ENCODE measurements at places on chromosomes 16 and 17.

- DNase-seq, result no peak
Observed at GRCh38 chr16:76577003-76577402, 299.8 kb downstream of the CNTNAP4 start.

DNA sequence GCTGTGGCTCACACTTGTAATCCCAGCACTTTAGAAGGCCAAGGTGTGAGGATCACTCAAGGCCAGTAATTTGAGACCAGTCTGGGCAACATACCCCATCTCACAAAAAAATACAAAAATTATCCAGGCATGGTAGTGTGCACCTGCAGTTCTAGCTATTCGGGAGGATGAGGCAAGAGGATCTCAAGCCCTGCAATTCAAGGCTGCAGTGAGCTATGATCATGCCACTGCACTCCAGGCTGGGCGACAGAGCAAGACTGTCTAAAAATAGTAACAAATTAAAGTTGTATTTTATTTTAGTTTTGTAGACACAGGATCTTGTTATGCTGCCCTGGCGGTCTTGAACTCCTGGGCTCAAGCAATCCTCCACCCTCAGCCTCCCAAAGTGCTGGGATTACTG lies 18.2 kb downstream of the USP31 start:
- DNase-seq, result no peak

- DNase-seq, result no peak
Observed at GRCh38 chr17:9918804-9919352, 13.8 kb upstream of the RCVRN start.

DNA sequence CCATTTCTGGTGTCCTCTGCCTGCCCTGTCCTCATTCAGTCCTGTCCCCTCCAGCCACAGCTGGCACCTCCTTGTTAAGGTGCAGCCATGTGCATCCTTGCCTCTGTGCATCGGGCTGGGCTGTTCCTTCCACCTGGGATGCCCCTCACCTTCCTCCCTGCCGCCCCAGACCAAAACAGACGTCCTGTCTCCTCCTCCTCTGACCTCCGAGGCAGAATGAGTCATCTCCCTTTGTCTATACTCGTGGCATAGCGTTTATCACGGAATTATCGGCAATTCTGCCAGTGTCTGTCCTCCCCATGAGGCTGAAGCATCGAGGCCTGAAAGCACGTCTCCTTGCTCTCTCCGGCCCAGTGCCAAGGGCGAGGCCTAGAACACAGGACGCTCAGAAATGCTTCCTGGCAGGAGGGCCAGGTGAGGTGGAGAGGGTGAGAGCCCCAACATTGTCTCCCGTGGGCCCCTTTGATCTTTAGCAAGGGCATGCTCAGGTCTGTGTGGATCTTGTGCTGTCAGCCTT lies 4.6 kb downstream of the RAI1 start:
- peak; percentile 35 for DNase-seq

GRCh38 chr17:45430006-45430737 lies 2.5 kb downstream of the ARHGAP27 start:
- DNase-seq, result no peak

- DNase-seq, result no peak
Observed at GRCh38 chr16:35745821-35746248, 2286.4 kb downstream of the TP53TG3F start.

GRCh38 chr17:81123052-81124048 lies 42.0 kb upstream of the PVALEF start:
- DNase-seq, result no peak

- no peak for DNase-seq
Observed at GRCh38 chr16:12323007-12323758, 346.6 kb downstream of the SNX29 start.

DNA sequence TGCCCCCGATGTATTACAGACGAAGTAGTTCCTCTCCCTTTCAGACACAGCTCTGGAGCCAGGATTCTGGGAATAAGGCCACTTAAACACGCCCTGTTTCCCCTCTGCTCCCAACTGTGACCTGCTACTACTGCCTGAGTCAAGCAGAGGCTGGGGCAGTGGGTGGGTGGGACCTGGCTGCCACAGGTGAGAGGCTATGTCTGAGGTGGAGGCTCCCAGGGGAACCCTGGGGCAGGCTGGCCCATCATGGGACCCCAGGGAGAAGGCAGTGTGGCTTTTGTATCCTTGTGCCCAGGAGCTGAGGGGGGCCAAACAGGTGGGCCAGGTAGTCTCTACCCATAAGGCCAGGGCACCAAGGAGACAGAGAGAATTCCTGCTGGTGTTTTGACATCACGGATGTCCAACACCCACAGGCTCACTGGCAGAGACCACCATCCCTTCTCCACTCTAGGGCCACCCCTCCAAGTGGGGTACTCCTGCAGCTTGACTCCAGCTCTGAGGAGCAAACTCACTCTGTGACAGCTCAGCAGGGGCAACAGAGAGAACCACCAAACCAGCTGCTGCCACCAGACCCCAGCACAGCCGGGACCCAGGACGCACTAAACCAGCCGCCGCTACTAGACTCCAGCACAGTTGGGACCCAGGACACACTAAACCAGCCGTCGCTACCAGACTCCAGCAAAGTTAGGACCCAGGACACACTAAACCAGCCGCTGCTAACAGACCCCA lies 105.3 kb upstream of the SMURF2 start:
- DNase-seq, result no peak

DNA sequence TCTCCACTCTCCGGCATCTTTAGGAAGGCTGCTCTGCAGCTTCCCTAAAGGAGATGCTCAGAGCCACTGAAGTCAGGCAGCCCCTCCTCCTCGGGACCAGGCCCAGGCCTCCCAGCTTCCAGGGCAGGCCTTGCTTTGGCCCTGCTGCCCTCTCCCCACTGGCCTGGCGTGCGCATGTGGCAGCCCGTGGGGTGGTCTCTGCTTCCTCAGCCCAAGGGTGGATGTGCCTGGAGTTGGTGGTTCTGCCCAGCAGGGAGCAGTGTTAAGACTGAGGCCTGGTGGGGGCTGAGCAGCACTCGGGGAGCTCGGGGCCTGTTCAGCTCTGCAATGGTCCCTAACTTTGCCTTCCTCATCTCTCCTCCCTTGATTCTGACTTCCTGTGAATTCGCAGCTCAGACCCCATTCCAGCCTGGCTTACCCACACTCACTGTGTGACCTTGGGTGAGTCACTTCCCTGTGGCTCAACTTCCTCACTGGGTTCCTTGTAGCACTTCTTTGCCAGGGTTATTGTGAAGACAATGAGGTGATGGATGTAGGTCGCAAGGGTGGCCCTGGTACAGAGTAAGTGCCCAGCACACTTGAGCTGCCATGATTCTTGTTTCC lies 63.2 kb downstream of the NKD1 start:
- peak; percentile 19 for DNase-seq
